Muscle of back (tissue), 13 donors: ENCODE measurements at places on chromosomes 5 and 9.

DNA sequence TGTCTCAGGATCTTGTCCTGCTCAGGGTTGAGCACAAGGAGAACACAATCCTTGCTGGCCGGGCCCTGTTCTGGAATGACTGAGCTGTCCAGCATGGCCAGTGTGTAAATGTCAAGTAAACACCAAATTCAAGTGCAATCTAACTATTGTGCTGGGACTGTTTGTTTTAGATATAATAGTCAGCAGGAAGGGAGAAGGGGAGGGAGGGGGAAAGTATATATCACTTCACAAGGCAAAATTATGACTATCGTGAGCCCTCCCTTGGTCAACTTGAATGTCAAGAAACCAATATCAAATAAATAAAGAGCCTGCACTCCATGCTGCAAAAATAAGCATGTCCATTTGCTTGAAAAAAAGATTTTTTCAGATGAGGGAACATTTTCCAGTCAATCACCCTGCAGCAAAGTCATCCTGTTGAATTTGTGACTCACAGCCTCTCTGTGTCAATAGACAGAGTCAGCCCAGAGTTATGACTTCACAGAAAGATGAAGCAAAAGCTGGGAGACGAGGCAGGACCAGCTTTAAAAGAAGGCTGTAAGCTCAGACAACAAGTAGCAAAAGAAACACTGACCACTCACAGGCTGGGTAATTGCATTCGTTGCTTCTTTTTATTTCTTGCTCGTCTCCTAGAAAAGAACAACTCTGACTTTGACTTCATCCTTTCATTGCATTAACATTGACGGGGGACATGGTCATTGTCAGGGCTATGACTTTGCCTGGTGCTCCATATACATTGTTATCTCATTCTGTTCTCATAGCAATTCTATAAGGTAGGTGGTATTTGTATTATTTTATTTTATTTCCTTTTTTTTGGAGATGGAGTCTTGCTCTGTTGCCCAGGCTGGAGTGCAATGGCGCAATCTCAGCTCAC, 15.3 kb upstream of the KLF4 start:
- DNase-seq: no peak

DNA sequence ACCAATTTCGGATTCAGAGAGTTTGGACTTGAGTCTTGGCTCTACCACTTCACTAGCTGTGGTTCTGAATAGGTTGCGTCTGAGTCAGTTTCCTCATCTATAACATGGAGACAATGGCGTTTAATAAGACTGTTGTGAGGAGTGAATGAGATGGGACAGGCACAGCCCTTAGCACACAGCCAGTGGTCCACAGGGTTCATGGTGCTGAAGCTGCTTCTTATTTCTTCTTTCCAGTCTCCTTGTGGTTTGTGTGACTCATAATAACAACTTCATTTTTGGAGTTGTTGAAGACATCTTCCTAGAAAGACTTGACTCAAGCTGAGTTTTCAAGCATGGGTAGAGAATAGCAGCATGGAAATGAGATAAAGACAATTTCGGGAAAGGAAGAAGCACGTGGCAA, 172.6 kb upstream of the PPP2R2B start:
- DNase-seq: no peak

GRCh38 chr5:169637549-169638121, 560 bp downstream of the DOCK2 start:
- no peak for DNase-seq

GRCh38 chr5:89187883-89188465, 305.0 kb upstream of the MEF2C start:
- no peak for DNase-seq

DNA sequence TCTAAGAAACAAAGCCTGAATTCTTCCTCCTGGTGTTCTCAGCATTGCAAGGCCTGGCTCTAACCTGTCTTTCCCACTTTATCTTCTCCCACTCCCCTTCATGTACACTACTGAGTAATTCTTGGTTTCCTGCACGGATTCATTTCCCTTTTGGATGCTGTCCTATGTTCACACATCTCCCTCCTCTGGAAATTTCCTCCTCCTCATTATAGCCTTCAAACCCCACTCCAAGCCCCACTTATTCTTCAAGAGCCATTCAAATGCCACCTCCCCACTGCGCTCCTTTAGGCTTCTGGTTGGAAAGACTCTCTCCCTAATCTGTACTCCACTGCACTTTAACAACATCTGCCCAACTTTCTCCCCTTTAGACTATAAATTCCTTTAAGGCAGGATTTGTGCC, 28.2 kb upstream of the C5orf63 start:
- DNase-seq: no peak

DNA sequence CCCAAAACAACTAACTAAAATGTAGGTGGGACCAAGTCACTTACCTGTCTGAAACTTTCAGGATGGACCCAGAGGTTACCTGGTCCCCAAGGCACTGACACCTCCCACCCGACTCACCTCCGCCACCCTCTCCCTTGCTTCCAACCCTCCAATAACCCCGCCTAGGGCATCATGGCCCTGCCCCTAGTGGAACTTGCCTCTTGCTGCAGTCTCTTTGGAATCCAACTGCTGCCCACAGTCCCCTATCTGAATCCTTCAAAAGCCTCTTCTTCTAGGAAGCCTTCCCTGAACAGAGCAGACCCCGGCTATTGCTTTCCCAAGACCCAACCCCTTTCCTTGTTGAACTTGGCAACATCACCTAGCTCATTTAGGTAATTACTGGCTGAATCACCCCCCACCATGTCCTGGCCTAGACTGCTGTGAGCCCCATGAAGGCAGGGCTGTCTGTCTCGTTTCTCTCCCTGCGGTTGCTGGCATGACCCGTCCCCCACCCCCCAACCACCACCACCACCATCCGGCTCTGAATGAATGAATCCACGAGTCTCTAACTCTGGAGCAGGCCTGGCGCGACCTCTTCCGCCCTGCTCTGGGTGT, 9.4 kb downstream of the CRB2 start:
- DNase-seq: no peak

DNA sequence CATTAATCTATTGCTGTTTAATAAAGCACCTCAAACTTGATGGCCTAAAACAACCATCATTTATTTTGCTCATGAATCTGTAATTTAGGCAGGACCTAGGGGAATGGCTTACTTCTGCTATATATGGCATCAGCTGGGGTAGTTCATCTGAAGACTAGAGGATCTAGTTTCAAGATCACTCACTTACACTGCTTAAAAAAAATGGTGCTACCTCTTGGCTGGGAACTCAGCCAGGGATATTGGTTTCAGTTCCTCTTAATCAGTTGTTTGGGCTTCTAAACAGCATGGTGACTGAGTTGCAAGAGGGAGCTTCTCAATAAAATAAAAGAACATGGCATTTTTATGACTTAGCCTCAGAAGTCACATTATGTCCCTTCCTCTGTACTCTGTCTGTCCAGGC, 142.0 kb downstream of the FAM114A2 start:
- peak; percentile 30 for DNase-seq

DNA sequence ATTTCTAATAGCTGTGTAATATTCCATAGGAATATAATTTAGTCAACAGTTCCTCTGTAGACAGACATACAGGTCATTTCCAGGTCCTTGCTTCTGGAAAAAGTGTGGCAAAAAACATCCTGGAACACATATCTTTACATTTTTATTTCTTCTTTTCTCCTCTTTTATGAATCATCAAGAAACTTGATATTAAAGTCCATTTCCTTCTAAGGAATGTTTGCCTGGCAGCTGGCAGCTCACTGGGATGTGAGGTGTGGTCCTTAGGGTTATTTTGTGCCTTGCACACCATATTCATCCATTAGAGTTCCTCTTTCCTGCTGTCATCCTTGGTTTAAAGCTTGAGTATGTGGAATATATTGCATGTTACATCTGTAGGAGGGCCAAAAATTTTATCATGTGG, 122.0 kb downstream of the GALNT10 start:
- no peak for DNase-seq

DNA sequence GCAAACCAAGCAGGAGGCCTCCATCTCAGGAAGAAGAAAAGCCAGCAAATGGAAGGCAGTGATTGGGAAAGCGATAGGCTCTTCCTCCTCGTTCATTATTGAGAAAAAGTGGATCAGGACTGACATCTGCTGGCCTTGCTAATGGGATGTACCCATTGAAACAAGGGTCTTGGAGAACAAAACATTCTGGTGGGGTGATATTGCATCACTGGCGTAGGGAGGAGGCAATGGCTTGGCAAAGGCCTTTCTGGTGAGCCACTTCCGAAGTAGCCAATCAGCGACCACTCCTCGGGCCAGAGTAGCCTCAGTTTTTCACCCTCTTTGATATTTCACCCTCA, 86.7 kb upstream of the NFIB start:
- peak; percentile 78 for DNase-seq

DNA sequence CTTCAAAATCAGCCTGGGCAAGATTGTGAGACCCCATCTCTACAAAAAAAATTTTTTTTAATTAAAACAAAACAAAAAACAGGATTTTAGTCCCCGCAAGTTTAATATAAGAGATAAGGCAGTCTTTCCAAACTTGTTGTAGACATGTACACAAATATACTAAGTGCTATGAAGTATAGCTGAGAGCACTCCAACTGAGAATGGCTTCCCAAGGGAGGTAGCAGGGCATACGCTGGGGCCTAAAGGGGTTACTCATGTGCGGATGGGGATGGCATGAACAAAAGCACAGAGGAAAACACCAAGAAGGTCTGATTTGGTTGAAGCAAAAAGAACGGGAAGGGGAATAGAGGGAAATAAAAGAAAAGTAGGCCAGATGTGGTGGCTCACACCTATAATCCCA, 21.1 kb downstream of the SAR1B start:
- no peak for DNase-seq

- no peak for DNase-seq
Observed at GRCh38 chr5:81534441-81534840, 140.5 kb upstream of the ACOT12 start.

DNA sequence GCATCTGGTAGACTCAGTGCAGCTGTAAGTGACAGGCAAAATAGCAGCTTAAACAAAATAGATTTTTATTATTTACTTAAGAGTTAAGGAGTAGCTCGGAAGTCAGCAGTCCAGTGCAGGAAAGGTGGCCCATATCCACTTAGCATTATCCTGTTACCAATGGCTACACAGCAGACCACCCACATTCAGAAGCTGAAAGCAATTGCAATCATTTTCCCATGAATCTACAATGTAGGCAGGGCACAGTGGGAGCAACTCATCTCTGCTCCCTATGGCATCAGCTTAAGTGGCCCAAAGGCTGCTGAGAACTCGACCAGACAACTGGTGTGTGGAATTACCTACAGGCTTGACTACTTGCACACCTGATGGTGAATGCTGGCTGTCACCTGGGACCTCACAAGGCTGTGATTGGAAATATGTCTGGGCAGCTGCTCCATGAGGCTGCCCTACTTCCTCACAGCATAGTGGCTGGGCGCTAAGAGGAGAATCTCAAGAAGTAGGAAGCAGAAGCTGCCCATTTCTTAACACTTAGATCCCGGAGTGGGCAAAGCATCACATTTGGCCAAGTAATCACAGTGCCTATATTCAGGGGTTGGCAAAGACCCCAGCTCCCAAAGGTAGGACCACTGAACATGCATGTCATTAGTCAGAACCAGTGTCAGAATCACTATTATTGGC, 56.4 kb downstream of the SNX18 start:
- no peak for DNase-seq

- DNase-seq: no peak
Observed at GRCh38 chr9:130319300-130319699, 53.7 kb downstream of the HMCN2 start.

GRCh38 chr9:27711241-27711640, 138.0 kb upstream of the C9orf72 start:
- no peak for DNase-seq

- DNase-seq: no peak
Observed at GRCh38 chr5:147483188-147483790, 26.6 kb downstream of the DPYSL3 start.

GRCh38 chr9:116673375-116673774, 13.7 kb upstream of the TRIM32 start:
- DNase-seq: no peak

DNA sequence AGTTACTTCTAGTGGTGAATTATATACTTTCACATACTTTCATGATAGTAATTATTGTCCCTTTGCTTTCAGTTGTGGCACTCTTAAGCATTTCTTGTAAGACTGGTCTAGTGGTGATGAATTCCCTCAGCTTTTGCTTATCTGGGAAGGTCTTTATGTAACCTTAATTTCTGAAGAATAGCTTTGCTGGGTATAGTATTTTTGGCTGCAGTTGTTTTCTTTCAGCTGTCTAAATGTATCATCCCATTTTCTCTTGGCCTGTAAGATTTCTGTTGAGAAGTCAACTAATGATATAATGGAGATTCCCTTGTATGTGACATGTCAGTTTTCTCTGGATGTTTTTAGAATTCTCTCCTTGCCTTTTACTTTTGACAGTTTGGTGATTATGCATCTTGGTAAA, 41.0 kb downstream of the TMEM38B start:
- no peak for DNase-seq

- DNase-seq: no peak
Observed at GRCh38 chr9:20603524-20604268, 18.6 kb downstream of the MLLT3 start.

GRCh38 chr5:151079838-151080612, 809 bp downstream of the TNIP1 start:
- peak; percentile 71 for DNase-seq

DNA sequence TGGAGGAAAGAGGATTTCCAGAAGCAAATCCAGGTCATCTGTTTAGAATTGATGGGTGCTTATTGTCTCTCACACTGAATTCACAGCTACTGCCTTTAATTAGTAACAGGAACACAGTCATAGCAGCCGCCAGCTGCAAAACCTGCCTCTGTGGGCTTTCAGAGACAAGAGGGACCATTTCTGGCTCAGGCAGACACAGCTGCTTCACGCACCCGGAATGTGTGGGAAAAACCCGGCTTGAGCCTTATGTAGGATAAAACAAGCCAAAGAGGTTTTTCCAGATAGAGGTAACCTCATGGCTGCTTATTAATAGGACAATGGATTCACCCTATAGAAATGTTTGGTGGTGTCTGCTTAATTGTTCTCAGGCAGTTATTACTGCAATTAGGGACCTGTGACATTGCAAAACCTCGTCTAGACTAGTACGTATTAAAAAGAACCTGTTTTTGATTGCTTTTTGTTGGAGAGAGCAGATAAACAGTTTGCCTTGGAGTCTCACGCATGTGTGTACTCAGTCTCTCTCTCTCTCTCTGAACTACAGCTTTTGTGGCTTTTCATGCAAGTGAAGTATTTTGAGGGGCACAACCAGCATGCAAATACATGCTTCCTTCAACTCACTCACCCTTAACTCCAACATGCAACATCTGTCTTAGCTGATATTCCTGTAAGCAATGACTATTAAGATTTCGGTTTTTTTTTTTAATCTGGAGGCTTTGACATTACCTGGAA, 302.7 kb downstream of the PLK2 start:
- DNase-seq: peak; percentile 89

GRCh38 chr5:65760504-65761275, 38.7 kb downstream of the NLN start:
- DNase-seq: no peak

- DNase-seq: no peak
Observed at GRCh38 chr5:75037106-75037505, 15.3 kb downstream of the GCNT4 start.

- DNase-seq: no peak
Observed at GRCh38 chr5:89003563-89004036, 120.6 kb upstream of the MEF2C start.

GRCh38 chr5:177364159-177364962, 6.6 kb downstream of the RGS14 start:
- no peak for DNase-seq
